Tibial artery (tissue), 4 donors: ENCODE measurements at places on chromosomes 2 and 18.

GRCh38 chr2:56244911-56245530 is 61.2 kb downstream of the CCDC85A start:
- DNase-seq: no peak

GRCh38 chr2:53217250-53217649 is 550.4 kb upstream of the CHAC2 start:
- DNase-seq: no peak

- no peak for DNase-seq
Measured at GRCh38 chr2:4715065-4715464, 977.1 kb upstream of the SOX11 start.

DNA sequence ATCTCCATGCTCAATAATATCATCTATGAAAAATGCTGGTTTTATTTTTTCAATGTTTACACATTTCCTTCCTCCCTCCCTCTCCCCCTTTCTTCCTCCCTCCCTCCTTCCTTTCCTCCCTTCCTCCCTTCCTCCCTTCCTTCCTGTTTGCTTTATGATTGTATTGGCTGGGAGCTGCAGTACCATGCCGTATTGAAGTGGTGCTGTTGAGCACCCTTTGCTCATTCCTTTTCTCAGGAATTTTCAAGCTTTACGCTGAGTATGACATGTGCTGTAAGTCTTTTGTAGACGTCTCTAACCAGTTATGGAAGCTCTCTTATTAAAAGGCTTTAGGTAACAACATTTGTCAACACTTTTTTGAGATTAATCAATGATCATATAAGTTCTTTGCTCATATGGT is 100.4 kb downstream of the SNTG2 start:
- no peak for DNase-seq

DNA sequence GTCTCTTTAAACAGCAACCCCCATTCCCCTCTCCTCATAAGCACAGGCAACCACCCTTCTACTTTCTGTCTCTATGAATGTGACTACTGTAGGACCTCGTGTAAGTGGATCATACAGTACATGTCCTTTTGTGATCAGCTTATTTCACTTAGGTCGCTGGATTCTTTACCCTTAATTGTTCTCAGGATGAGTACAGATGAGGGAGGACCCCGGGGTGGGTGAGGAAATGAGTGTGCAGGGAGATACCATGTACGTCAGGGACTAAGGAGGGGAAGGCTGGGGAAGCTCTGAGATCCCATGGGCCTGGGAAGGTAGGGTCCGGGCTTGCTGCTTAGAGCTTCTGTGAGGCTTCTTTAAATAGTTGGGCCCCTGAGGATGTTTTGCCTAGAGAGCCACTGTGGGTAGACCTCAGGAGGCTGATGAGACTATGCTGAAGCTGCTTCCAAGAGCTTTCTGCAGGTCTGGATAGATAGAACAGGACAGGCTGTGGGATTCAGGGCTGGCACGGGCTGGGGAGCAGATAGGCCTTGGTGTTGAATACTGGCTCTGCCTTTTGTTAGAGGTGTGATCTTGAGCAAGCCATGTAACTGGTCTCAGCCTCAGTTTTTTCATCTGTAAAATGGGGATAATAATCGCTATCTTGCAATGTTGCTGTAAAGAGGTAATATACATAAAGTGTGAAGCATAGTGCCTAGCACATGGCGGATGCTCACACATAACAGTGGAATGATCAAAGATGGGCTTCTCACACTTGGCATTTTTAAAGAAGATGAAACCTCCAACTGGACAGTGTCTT is 155.3 kb downstream of the PRKCE start:
- DNase-seq: no peak

DNA sequence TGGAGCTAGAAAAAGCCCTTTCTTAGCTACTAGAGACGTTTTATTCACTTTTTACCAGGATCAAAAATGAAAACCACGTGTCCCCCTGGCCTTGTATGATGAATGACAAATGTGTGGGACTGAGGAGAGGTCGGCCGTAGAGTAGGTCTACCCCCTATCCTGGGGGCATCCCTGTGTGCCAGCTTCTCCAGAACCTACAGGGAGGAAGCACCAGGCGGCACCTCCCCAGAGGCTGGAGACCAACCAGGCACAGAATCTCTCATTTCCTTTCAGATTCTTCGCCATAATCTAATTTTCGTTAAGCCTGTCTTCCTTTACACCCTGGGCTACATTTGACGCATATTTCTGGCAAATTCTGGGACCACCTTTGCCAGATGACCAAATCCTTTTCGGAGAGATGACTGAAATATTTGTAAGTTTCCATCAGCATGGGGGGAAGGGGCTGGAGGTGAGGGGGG is 15.9 kb downstream of the TWIST2 start:
- no peak for DNase-seq

GRCh38 chr2:176709991-176710390 is 440.7 kb downstream of the MTX2 start:
- no peak for DNase-seq
